Panc1 (cell line): ENCODE measurements at places on chromosomes 7 and 10. TPM values are rescaled to one million over a fixed set of nuclear protein-coding genes. Genes with fewer than 3 reads are reported as not detected.

FAM237B gene
- not detected for total RNA-seq

NEUROD6 gene
- total RNA-seq = not detected

ZP3 gene
- 23.3 TPM for total RNA-seq

GPR37 gene
- total RNA-seq = 1.3 TPM

SEMA3E gene
- 7.3 TPM for total RNA-seq
